ENCODE measurements at places on chromosomes 16 and 17.

DNA sequence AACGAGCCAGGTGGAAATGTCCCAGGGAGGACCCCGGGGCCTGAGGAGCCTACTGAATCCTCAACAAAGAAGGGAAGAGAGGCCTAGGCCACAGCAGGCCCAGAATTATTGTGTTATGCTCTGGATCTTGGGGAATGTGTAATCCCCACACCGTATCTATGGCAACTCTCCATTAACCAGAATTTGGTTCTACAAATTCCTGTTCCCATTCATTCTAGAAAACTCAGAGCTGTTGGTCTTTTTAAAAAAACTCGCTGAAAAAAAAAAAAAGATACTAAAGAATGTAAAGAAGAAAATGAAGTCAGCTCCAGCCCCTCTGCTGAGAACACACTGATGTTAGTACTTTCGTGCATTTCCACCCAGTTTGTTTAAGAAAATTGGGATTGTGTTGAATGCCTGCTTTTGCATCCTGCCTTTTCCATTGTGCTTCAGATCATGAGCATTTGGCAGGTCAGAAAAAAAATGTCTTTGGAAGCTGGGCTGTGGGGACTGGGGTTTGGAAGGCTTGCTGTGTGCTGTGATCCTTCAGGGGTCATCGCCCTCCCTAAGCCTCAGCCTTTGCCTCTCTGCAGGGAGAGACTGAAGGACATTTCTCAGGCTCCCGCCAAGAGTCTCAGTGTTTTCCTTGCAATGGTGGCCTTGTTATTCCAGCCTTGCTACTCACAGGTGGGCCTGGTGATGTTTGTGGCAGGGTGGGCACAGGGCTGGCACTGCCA lies 69.5 kb downstream of the SREBF1 start:
- no peak for DNase-seq

GRCh38 chr16:48277158-48277557 lies 29.8 kb upstream of the ABCC11 start:
- DNase-seq, result no peak

DNA sequence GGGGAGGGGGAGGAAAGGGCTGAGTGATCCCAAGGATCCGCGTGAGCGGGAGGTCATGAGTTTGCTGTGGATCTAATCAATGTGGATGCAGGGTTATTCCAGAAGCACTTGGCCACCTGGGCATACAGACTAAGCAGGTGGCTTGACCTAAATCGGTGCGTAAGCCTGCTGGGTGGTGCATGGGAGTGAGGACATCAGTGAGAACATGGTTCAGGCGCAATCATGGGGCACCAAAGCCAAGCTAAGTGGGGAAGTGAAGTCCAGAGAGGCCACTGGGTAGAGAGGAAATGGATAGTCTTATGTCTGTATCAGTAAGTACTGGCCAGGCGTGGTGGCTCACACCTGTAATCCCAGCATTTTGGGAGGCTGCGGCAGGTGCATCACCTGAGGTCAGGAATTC lies 18.9 kb upstream of the MFSD6L start:
- no peak for DNase-seq

GRCh38 chr17:21396237-21396636 lies 20.1 kb downstream of the KCNJ12 start:
- DNase-seq, result no peak

- DNase-seq, result no peak
These were observed 363.5 kb downstream of the GRIN2A start for GRCh38 chr16:9818702-9819101.

DNA sequence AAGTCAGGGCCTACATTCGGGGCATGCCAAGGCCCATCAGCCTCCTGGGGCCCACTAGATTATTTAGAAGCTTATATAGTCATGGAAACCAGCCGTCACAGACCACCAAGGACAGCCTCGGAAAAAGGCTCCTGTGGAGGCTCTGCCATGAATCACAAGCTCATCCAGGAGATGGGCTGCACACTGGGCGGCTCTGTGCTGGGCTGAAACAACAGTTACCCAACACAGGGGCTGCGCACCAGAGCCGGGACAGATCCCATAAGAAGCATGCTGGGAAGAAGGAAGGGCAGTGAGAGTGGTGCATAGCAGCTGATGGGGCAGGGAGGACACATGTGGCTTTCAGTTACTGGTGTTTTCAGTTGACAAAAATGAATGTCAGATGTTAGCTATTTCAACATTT lies 67.7 kb upstream of the GSG1L start:
- DNase-seq, result no peak

GRCh38 chr16:68126395-68126794 lies 41.2 kb downstream of the NFATC3 start:
- no peak for DNase-seq

GRCh38 chr16:74201576-74201975 lies 95.0 kb upstream of the PSMD7 start:
- no peak for DNase-seq
